Epithelial cell of proximal tubule (primary cell): ENCODE measurements at places on chromosomes 11 and 22.

GRCh38 chr11:74437441-74438042, 29.8 kb downstream of the KCNE3 start:
- DNase-seq, result peak; percentile 51

- no peak for DNase-seq
Measured at GRCh38 chr11:36870361-36870760, 272.3 kb upstream of the RAG2 start.

DNA sequence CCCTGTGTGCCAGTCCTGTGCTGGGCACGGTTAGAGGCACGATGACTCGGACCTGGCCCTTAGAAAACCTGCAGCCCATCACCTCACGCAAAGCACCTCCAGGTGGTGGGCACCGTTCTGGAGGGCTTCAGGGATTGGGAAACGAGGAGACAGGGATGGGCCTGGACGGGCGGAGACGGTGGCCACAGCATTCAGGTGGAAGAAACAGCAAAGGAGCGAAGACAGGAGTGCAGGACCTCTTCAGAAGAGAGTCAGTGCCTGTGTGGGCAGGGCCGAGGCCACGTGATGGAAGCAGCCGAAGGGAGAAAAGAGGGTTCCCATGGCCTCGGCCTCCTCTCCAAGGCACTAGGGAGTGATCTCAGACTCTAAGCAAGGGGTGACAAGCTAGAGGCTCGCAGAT, 8.1 kb upstream of the SLC22A12 start:
- DNase-seq, result no peak

DNA sequence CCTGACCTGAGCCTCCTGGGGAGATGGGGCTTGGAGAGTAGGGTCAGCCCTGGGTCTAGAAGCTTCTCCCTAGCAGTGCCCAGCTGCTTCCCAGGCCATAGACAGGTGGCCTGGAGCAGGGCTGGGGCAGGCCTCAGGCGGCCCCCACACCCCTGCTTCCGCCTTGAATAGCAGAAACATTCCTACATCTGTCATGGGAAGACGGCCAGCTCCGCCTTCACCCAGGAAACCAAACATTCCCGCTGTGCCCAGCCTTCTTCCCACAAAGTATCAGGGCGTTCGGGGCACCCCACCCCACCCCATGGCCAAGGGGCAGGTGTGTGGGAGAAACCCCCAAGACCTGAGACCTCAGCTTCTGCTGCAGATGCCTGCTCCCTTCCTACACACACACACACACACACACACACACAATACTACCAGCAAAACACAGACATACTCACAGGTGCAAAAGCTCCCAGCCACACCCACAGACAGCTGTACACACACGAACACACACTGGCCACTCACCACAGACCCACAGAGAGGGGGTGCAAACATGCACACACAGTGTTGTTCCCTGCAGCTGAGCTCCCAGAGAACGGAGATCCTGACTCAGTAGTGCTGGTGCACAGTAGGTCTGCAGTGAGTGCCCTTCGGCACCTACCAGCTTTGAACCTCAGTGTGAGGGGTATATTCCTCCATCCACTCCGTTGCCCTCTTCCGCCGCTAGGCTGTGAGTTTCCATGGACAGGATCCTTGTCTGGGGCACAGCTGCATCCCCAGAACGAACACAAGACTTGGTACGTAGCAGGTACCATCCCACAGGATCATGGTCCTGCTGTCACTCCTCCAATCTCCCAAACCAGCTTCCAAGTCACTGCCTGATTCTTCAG, 37.4 kb downstream of the PDGFB start:
- DNase-seq, result no peak

- DNase-seq, result no peak
Measured at GRCh38 chr22:21952586-21953571, at the start of gene PPM1F. Gene PPM1F, minus strand, starts transcription at chr22:21952848. Its CDS starts 6,800 bp downstream, at chr22:21946048.
